CD4-positive, alpha-beta T cell treated with Interleukin-6 at 100 ng/mL for 8 hours (primary cell): ENCODE measurements at places on chromosomes 16 and 17.

DNA sequence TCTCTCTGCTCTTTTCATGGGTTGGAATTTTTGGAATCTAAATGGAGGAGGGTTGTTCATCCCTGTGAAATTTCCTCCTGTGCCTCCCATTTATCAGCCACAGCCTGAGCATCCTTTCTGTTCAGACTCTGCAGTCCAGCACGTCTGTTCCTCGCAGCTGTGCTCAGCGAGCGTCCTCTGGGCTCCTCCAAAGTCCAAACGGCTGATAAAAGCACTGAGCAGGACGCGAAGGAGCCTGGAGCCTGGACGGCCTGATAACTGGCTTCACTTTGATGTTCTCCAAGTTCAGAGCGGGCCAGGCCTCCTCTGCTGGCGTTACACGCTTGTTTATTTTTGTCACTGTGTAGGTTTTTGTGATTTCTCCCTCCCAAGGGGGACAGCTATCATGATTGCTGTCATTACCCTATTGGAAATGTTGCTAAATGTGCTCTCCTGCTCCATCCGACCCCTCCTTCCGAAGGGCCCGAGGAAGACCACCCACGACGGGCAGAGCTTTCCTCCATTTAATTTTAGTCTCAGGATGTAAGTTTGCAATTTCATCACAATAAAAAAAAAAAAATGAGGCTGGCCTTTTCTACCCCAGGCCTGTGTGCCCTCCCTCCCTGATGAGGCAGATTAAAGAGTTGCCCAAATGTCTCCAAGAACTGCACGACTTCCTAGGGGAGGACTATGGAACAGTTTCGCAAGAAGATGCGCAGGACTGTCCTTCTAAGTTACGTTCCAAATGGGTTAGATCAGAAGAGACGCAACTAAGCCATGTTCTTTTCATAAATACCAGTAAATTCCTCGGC is 290.5 kb upstream of the FOXF1 start:
- DNase-seq = no peak

DNA sequence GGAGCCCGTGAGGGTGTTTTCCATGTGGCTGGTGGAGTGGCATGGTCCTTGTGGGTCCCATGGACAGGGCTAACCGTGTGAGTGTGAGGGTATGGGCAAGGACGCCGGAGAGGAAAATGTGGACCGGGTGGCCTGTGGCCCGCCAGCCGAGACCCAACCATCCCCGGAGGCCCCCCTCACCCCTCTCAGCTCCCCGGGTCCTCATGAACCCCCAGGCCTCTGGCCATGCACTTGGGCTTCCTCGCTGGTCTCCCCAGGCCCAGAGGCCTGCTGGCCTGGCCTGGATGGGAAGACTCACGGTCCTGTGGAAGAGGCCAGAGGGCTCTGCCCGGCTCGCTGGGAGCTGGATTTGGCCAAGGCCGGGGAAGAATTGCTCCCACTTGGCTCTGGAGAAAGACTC is 13.1 kb downstream of the RAP1GAP2 start:
- no peak for DNase-seq

DNA sequence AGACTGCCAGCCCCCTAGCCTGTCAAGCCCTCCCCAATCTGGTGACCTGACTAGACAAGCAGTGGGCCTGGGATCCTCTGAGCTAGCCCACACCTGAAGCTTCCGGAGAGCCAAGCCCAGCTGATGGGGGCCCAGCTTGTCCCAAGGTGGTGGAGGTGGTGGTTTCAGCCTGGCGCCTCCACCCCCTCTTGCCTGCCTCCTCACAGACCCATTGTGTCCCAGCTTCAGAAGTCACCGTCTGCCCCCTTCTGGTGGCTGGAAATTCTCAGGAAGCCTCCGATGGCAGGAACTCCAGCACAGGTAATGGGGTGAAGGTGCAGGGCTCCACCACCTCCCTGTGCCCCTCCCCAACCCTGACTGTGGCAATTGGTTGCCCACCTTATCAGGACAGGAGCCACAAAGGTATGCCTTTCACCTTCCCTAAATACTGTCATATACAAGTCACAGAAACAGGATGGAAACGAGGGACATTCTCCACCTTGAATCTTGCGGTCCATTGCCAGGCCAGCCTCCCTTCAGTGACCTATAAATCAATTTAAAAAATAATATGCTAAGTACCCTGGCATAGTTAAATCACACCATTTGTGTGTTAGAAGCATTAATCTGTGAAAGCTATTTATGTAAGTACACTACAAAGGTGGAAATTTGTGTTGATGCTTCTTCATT is 66.0 kb upstream of the ZNF423 start:
- DNase-seq = peak; percentile 17

- peak; percentile 51 for DNase-seq
These were observed 8.1 kb upstream of the CXCL16 start for GRCh38 chr17:4747847-4748246.

DNA sequence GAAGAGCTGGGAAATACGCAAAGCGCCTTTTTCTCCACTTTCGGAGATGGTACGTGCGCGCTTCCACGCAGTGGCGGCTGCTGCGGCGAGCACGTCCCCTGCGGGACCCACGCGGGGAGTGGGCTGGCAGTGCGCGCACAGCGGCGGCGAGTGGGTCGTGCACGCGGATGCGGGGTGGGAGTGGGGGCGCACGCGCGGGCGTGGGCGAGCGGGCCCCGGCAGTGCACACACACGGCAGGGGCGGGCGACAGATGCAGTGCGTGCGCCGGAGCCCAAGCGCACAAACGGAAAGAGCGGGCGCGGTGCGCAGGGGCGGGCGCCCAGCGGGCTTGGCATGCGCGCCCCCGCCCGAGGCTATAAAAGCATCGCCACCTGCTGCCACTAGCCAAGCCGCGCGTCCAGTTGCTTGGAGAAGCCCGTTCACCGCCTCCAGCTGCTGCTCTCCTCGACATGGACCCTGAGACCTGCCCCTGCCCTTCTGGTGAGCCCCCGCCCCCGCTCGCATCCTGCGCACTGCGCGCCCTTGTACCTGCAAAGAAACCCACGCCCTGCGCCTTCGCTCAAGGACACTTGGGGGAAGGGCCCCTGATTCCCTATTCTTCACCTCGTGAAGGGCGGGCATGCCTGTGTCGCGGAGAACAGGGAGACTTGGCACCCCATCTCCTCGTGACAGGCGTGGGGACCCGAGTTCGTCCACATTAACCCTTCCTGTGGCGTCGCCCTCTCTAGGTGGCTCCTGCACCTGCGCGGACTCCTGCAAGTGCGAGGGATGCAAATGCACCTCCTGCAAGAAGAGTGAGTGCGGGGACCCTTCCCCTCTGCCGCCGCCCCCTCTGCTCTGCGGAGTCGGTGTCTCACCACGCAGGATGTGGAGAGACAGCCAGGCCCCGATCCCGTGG is at the start of gene MT3:
Gene MT3 (plus strand): TSS at position 388 of the 899 bp plus-strand sequence. CDS start 63 bp downstream, at position 451.
- DNase-seq = no peak
